ENCODE measurements at places on chromosomes 3 and 15. TPM values are rescaled to one million over a fixed set of nuclear protein-coding genes. Genes with fewer than 3 reads are reported as not detected.

Gene ZNF80
- not detected for total RNA-seq

Gene EXD1
- total RNA-seq: not detected

Gene FBXO40
- not detected for total RNA-seq

Gene SMAD6
- 46.4 TPM for total RNA-seq

Gene CFAP91
- 0.34 TPM for total RNA-seq

Gene GCSAM
- not detected for total RNA-seq
